ENCODE measurements at places on chromosomes 7 and 10.

DNA sequence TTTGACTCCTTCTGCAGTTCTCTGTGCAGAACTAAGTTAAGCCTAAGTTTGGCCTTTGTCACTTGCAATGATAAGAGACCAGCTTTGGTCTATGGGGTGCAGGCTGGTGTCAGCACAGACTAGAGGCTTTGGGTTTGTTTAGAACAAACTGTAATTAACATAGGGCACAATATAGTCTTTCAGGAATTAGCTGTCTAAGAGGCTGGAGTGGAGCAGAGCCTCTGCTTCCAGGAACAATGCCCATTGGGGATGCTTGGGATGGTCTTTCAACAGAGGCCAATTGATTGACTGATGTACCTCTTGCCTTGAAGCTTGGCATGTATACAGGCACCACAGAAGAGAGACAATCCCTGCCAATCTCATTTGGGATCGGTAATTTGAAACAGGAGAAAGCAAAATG lies 4.7 kb downstream of the SUFU start:
- DNase-seq, result no peak

DNA sequence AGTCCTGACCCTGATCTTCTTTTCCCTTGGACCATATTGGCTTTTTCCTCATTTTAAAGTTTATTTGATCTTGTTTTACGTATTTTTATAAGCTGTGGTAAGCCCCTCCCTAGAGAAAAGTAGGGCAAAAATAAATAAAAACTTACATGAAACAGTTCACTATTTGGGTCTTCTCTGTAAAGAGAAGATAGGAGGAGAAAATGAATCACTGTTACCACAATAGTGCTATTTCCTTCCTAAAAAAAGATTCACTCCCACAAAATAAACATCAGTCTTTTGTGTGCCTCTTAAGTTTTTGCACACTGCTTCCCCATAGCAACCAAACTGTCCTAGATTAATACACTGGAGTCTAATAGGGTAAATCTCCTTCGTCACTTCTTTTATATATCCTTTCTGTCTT lies 1.4 kb upstream of the SVIL start:
- no peak for DNase-seq

DNA sequence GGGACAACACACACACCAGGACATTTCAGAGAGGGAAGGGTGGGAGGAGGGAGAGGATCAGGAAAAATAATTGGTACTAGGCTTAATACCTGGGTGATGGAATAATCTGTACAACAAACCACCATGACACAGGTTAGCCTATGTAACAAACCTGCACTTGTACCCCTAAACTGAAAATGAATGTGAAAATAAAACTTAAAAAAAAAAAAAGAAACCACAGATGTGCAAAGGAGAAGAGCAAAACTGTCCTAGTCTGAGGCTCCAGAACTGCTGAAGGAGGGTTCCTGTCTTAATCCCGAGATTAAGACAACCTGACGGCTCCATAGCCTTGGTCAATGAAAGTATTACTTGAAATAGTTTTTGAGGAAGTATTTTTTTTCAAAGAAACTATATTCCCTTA lies 423.0 kb downstream of the NEBL start:
- DNase-seq, result no peak

- DNase-seq, result no peak
These were observed 587.7 kb downstream of the KCNMA1 start for GRCh38 chr10:77049896-77050295.

- DNase-seq, result no peak
These were observed 21.1 kb upstream of the AUTS2 start for GRCh38 chr7:69577221-69577620.

DNA sequence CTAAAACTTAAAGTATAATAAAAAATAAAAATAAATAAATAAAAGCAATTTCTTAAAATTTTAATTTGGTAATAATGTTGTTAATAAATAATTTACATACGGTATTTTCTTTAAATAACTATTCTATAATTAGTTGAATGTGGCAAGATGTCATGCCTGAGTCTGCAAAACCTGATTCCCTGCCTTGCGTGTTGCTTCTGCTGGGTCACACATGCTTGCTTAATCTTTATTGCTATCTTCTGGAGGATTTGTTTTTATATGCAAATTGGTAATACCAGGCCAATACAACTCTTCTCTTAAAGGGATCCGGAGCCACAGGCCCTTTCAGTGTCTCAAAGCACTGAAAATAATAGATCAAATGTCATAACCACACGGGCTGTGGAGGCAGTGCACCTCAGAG lies 59.4 kb upstream of the ABCB5 start:
- DNase-seq, result no peak

GRCh38 chr10:116475866-116476265 lies 48.2 kb downstream of the PNLIPRP3 start:
- DNase-seq, result no peak

GRCh38 chr10:71302874-71303568 lies 16.0 kb upstream of the SLC29A3 start:
- DNase-seq, result no peak

DNA sequence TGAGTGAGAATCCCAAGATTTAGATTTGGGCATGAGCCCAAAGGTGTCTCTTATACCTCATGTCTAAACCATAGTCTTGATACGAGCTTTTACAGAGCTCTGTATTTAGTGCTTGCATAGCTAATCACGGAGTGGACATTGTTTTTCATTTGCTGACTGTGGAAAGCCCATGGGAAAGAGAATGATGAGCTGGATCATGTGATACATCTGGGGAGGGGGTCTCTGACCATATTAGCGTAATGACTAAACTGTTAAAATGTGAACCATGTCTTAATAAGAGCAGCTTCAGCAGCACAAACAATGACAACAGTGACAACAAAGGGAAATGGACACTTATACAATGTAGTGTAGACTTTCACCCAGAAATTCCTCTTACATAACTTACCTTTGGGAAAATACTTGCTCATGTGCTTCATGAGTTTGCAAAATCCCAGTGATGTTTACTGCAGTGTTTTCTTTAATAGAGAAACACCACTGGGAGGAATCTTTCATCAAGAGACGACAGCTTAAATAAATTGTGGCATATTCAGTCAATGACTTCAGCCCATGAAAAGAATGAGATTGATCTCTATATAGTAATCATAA lies 44.0 kb upstream of the ITGB1 start:
- DNase-seq, result no peak

DNA sequence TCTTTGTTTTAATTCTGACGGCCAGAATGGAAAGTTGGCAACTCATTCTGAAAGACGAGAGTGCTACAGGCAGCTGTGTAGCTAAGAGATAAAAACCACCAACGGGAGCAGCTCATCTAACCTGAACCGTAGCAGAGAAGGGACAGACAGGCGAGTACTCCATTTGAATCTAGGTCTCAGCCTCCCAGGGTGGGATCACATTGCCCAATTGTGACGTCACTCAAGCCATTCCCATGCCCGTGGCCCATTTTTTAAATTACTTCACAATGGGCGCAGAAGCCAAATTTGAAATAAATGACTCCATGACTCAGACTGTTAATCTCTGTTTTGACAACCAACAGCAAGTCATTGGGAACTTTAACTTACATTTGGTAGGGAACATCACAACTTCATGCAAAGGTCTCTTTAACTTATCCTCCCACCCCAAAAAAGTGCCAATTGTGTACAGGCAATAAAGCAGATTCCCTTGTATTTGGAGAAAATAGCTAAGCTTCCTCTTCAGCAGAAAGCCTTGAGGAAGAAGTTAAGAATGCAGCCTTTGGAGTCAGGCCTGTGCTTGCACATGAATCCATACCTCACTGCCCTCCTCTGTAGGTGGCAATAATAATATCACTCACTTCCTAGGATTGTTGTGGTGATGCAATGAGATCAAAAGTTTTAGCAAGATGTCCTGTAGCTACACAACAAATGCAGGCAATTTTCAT lies 93.2 kb upstream of the KIF5B start:
- peak; percentile 47 for DNase-seq

DNA sequence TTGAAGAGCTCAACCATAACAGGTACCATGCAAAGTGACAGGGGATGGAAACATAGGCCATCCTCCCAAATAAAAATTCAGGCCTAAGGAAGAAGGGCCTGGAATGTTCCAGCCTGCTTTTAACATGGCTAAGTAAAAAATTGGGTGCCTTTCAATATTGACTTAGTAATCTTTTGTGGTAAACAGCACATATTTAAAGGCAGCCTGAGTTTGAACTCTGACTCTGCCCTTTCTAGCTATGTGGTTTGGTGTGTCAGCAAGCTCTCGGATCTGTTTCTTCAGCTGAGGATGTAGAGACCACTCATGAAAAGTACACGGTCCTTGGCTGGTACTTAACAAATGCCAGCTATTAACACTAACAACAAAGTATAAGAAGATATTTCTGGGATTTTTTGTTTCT lies 191.8 kb upstream of the CDCA7L start:
- no peak for DNase-seq

DNA sequence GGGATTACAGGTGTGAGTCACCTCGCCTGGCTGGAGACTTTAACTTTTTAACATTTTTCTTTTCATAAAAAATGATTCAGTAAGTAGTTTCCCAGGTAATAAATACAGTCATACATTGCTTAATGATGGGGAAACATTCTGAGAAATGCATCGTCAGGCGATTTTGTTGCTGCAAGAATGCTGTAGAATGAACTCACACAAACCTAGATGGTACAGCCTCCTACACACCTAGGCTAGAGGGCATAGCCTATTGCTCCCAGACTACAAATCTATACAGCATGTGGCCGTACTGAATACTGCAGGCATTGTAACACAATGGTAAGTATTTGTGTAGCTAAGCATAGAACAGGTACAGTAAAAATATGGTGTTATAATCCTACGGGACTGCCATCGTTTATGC lies 108.5 kb upstream of the SFMBT2 start:
- no peak for DNase-seq

DNA sequence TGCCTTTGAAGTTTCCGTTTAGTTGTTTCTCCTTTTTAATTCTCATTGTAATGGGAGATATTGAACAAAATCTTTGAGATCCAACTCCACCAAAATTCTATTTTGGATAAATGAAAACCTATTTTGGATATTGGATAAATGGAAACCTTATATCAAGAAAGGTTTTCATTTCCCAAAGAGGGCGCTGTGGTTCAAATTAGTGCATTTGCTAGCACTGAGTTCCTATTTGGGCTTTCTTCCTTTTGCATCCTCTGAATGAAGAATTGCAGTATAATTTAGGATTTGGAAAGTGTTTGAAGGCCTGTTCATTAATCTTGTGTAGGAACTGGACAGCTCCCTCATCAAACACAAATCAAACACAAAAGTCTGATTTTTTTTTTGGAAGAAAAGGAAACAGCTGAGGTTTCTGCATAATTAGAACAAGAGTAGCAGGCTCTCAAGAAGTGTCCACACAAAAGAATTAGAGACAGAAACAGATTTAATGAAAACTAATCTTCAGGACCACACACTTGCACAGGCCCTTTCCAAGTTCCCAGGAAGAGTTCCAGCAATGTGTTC lies 80.8 kb upstream of the KLF14 start:
- no peak for DNase-seq

- no peak for DNase-seq
These were observed 483.5 kb upstream of the POT1 start for GRCh38 chr7:125412890-125413665.

GRCh38 chr10:105679781-105680180 lies 1038.7 kb downstream of the SORCS3 start:
- no peak for DNase-seq

GRCh38 chr7:157656195-157656769 lies 319.5 kb downstream of the DNAJB6 start:
- no peak for DNase-seq

DNA sequence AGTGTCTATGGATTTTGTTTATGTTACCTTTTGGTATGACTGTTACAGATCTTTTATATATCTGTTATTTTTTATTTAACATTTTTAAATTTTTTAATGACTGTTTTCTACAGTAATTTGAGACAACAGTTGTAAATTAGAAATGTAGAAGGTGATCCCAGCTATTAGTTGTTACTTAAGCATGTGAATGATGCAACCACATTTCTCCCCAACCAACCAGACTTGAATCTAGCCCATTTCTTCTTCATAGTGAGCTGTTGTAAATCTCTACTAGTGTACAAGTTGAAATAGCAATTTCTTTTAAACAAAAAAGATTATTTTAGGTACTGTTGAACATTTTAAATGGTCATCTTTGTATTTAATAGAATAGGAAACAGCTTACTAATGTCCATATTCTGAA lies 18.0 kb downstream of the TMEM106B start:
- no peak for DNase-seq

DNA sequence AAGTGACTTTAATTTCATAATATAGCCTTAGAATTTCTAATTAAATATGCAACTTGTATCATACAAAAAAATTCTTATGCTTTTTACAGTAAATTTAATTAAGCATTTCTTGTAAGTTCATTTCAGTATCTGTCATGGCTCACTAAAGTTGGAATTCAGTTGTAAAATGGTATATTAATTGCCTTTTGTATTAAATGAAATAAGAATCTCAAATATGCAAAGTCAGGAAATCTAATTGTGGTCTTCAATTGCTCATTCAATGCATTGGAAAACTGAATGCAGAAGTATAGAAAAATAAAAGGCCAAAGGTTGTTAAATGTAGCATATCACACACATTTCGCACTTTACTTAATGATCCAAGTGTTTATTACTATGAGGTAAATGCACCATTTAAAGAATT lies 189.5 kb downstream of the PHF14 start:
- no peak for DNase-seq

- DNase-seq, result no peak
These were observed 452.3 kb upstream of the GALNT17 start for GRCh38 chr7:70679661-70680060.

- no peak for DNase-seq
These were observed 184.3 kb upstream of the DGKB start for GRCh38 chr7:15086862-15087261.

- DNase-seq, result no peak
These were observed 666.7 kb downstream of the KCNMA1 start for GRCh38 chr10:76970711-76971519.

DNA sequence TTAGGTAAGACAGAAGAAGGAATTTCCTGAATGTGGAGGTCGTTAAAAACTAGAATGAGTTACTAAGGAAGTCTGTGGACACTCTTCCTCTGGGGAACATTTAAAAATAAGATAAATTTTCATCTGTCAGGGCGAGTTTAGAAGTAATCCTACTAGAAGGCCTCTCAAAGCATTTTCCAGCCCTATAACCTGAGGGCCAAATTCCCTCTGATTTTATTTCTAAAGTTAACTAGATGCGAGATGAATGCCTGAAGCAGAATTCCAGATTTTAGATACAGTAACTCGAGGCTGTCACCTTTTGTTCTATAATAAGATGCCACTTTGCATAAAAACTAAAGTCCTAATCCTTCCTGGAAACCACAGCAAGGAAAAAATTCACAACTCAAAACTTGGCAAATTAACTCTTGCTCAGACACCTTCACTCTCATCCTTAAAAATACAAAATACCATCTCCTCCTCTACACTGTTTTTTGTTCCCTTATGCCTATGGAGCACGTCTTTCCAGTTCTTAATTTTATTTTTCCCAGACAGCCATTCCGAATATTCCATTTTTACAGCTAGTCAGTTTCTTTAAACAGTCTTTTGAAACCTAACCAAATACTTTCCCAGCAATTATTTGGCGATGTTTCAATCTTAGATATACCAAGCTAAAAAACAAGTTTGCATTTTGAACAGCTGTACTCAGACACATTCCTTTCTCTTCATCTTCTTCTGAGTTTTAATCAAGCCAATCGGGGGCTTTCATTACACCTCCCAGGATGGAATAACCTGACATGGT lies 420.7 kb upstream of the NFE2L3 start:
- no peak for DNase-seq

Measured in left hindlimb (tissue), 1 donor.